ENCODE measurements at places on chromosomes 4 and X.

DNA sequence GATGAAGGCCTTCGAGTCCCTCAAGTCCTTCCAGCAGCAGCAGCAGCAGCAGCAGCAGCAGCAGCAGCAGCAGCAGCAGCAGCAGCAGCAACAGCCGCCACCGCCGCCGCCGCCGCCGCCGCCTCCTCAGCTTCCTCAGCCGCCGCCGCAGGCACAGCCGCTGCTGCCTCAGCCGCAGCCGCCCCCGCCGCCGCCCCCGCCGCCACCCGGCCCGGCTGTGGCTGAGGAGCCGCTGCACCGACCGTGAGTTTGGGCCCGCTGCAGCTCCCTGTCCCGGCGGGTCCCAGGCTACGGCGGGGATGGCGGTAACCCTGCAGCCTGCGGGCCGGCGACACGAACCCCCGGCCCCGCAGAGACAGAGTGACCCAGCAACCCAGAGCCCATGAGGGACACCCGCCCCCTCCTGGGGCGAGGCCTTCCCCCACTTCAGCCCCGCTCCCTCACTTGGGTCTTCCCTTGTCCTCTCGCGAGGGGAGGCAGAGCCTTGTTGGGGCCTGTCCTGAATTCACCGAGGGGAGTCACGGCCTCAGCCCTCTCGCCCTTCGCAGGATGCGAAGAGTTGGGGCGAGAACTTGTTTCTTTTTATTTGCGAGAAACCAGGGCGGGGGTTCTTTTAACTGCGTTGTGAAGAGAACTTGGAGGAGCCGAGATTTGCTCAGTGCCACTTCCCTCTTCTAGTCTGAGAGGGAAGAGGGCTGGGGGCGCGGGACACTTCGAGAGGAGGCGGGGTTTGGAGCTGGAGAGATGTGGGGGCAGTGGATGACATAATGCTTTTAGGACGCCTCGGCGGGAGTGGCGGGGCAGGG, 568 bp downstream of the HTT start:
- DNase-seq: peak; percentile 62

DNA sequence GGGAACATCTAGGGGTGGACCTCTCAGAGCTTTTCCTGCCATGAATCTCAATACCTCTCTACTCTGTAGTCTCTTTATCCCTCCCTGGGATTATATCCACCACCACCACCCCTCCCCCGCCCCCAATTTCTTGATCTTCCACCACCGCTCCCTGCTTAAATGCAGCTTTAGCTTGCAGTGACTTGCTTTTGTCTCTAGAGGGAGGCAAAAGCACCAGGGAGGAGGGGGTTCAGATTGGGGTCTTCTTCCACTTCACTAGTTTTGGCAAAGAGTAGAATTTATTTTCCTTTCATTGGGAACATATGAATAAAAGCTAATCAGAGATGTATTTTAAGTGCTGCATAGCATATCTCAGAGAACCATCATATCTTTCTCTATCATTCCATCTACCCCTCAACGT, 5.5 kb downstream of the ARHGAP36 start:
- DNase-seq: no peak

GRCh38 chr4:101198682-101199339, 148.5 kb downstream of the PPP3CA start:
- no peak for DNase-seq

DNA sequence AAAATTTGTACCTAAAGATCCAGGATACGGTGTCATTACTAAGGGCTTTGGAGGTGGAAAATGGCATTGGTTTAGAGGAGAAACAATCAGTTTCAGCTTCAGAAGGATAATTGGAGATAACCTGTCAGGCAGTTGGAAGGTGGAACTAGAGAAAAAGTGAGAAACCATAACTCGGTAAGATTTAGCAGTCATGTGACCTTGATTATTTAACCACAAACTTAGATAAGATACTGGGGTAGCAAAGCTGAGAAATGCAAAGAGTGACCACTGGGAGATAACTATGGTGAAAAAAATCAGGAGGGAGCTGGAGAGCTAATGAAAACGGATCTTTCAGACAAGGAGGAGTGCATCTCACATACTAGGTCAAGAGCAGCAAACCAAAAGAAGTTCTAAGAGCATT, 58.3 kb upstream of the SMARCA5 start:
- DNase-seq: no peak

GRCh38 chr4:173008436-173008835, 160.2 kb upstream of the GALNT7 start:
- no peak for DNase-seq

DNA sequence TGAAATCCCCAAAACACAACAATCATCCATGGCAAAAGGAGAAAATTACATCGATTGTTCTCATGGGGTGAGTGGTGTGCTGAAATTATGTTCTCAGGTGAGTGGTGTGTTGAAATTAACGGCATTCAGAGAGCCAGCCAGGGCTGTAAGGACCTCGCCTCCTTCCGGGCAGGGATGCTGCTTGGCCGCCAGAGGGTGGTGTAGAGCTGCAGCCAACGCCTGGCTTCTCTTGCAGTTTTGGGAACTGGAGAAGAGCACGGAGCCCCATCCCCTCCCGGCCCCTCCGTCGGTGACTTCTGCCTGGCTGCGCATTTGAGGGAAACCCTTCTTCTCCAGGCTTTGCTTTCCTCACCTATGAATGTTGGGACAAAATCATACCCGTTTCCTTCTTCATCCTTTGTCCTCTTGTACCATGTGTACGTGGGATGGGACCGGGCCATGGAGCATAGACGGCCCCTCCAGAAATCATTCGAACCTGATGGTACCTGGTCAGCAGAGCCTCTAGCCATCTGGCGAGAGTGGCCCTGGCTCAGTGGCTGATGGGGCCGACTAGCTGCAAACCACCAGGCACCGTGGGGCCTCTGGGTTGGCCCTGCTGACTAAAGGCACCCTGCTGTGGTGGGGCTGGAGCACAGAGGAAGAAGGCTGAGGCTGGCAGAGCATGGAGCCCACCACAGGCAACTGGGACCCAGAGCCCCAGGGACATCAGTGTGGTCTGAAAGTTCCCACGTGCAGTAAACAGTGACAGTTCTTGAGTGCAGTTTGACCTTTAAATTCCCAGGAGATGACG, 28.4 kb downstream of the TRMT44 start:
- DNase-seq: peak; percentile 32

All from HT1080 (cell line).